ENCODE measurements at places on chromosomes 7 and 10. TPM values are rescaled to one million over a fixed set of nuclear protein-coding genes. Genes with fewer than 3 reads are reported as not detected.

Gene IRF5
- total RNA-seq = not detected

Gene IMMP2L
- total RNA-seq = 4.3 TPM

Gene MEOX2
- total RNA-seq = under 0.01 TPM

Gene FEZF1
- total RNA-seq = not detected

Gene SCART1
- 3.1 TPM for total RNA-seq

Gene RPP38
- 15.5 TPM for total RNA-seq

Gene TRUB1
- 20.4 TPM for total RNA-seq

Gene OGA
- total RNA-seq = 78.0 TPM

Gene CYP2C19
- total RNA-seq = not detected

Gene AKR1C8
- total RNA-seq = not detected

Gene XPNPEP1
- total RNA-seq = 185 TPM

Gene RBP4
- not detected for total RNA-seq

Gene PLXNA4
- total RNA-seq = 1.9 TPM

Gene CRYGN
- total RNA-seq = not detected

Gene ANKRD30A
- total RNA-seq = not detected

Gene SPDYE6
- not detected for total RNA-seq

Gene ERVW-1
- not detected for total RNA-seq

Gene CLDN4
- total RNA-seq = not detected

Gene SPDYE5
- total RNA-seq = not detected

Gene GJD4
- total RNA-seq = not detected

Gene TMEM139
- total RNA-seq = not detected

Gene CD36
- total RNA-seq = 8.8 TPM

Gene OPN4
- not detected for total RNA-seq

Gene FLNC
- 206 TPM for total RNA-seq

Gene ZNF92
- 10.0 TPM for total RNA-seq

Gene RARRES2
- total RNA-seq = 35.2 TPM

Gene SEMA3C
- 223 TPM for total RNA-seq

Gene PON3
- total RNA-seq = not detected

Gene IDI2
- not detected for total RNA-seq

Gene TMEM213
- total RNA-seq = not detected

Gene ITGA8
- under 0.01 TPM for total RNA-seq

Gene TMEM236
- total RNA-seq = under 0.01 TPM
